Heart right ventricle (tissue), 16 donors: ENCODE measurements at places on chromosomes 11 and 22. TPM values are rescaled to one million over a fixed set of nuclear protein-coding genes. Genes with fewer than 3 reads are reported as not detected.

- no peak for DNase-seq
Measured at GRCh38 chr11:8023831-8024555, 36.9 kb downstream of the EIF3F start.

- DNase-seq: no peak
Measured at GRCh38 chr11:73969091-73969490, 13.6 kb downstream of the UCP2 start.

GRCh38 chr22:29658176-29658575 is 54.7 kb downstream of the NF2 start:
- no peak for DNase-seq

GRCh38 chr11:35970445-35970844 is 26.6 kb downstream of the LDLRAD3 start:
- no peak for DNase-seq

DNA sequence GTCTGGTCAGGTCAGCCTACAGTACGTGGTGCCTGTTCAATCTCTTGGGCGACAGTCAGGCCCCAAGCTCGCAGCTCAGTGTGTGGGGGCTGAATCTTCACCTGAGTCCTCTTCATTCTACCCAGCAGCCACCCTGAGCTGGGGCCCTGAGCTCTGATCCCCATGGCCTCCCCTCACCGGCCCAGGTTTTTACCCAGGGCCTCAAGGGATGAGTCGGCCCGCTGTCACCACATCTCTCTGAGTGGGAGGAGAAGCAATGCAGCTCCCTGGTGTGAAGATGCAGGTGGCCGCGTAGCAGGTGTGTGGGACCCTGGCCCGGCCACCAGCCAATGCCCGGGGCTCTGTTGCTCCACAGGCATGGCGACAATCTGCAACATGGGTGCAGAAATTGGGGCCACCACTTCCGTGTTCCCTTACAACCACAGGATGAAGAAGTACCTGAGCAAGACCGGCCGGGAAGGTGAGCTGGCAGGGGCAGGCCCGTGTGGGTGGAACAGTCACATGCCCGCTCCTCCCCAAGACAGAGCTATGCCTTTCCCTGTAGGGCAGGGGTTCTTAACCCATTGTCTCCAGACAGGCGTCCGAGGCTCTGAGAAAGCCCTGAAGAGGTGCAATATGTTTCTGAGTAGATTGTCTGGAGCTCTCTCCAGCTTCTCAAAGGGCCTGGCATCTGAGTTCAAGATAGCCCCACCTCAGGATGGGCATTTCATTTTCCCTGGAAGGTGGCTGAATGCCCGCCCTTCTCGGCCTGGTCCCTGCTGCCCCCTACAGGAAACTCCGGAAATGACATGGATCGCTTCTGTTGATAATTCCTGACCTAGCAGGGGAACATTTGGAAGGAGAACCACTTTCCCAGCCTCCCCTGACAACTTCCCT is 26.9 kb downstream of the POLR3H start:
- peak; percentile 76 for DNase-seq

DNA sequence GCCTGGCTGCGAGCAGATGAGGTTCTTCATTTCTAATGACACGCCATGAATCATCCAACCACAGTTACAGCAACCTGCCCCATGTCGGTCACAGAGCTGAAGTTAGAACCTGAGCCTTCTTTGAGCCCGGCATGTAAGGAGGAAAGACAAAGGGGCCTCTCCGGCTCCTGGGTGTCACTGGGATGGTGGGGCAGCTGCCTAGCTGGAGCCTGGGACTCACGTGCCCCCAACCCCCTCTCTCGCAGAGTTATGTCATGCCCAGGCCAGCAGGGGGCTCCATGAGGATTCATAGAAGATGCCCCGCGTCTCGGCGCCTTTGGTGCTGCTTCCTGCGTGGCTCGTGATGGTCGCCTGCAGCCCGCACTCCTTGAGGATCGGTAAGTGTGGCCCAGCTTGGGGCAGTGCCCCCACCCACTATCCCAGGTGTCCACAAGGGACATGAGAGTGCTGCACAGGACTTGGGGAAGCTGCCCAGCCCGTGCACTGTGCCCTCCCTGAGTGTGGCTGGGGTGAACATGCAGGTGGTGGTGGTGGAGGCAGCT is 148.5 kb downstream of the GRIK4 start:
- DNase-seq: no peak

DNA sequence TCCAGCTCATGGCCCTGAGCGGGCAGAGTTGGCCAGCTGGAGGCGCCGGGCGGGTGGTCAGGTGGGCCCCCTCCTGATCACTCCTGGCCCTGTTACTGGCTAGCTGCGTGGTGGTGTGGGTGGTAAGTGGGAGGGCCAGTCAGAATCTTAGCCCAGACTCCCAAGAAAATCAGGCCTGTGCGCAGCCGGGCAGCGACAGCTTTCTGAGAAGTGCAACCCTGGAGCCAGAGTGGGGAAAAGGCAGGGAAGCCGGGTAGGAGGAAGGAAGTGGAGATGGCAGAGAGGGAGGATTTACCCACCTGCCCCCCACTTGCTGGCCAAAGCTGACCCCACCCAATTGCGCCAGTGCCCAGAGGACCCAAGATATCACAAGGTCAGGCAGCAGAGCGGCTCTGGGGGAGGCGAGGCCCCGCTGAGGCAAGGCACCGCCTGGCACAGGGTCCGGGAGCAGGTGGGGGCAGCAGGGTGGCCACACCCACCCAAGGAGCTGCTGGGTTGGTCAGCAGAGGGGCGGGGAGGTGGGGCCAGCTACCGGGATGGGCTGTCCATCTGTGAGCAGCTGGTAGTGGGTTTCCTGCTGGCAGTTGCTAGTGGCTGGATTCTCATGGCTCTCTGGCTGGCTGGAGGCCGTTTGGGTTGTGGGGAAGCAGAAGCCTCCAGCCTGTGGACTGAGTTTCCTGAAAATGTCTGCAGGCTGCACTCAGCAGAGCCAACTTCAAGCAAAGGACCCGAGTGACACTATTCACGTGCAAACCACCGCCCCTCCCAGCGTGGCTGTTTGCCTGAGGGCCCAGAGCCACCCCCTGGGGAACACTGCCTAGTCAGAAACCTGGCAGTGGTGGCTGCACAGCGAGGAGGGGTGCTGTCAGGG is 196.4 kb downstream of the IGLL1 start:
- DNase-seq: no peak

GRCh38 chr11:114813189-114813718 is 134.9 kb downstream of the NXPE2 start:
- no peak for DNase-seq

- no peak for DNase-seq
Measured at GRCh38 chr11:19605520-19606371, 106.9 kb upstream of the NAV2 start.

HTR3A gene
- not detected for total RNA-seq

SNX15 gene
- 14.3 TPM for total RNA-seq

SLC17A6 gene
- total RNA-seq: not detected

OR2AG2 gene
- not detected for total RNA-seq

APOC3 gene
- not detected for total RNA-seq

PLAAT5 gene
- total RNA-seq: 1.6 TPM
